ENCODE measurements at places on chromosomes 11 and 22.

DNA sequence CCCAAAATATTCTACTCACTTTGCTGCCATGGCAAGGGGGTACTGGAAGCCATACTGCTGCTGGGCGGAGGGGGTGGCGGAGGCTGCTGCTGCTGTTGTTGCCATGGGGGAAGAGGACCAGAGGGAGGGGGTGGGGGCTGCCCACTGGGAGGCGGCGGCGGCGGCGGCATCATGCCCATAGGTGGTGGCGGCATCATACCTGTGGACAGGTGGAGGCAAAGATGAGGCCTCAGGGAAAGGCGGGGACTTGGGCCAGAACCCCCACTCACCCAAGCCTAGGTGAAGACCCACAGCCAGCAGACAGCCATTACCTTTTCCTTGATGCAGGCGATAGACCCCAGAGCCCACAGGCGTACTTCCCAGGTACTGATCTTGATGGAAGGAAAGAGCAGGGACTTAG is 7.1 kb upstream of the PYGM start:
- DNase-seq: no peak

GRCh38 chr22:48464246-48464645 is 1363.4 kb downstream of the BRD1 start:
- no peak for DNase-seq

GRCh38 chr11:31412946-31413345 is 43.3 kb downstream of the DNAJC24 start:
- no peak for DNase-seq

- DNase-seq: no peak
Observed at GRCh38 chr11:10770626-10771254, 19.7 kb downstream of the CTR9 start.

- no peak for DNase-seq
Observed at GRCh38 chr11:38191101-38191500, 1593.1 kb upstream of the RAG2 start.

- DNase-seq: no peak
Observed at GRCh38 chr22:20224256-20224626, 43.9 kb downstream of the RTN4R start.

GRCh38 chr11:41714101-41714500 is 254.6 kb upstream of the LRRC4C start:
- DNase-seq: no peak

DNA sequence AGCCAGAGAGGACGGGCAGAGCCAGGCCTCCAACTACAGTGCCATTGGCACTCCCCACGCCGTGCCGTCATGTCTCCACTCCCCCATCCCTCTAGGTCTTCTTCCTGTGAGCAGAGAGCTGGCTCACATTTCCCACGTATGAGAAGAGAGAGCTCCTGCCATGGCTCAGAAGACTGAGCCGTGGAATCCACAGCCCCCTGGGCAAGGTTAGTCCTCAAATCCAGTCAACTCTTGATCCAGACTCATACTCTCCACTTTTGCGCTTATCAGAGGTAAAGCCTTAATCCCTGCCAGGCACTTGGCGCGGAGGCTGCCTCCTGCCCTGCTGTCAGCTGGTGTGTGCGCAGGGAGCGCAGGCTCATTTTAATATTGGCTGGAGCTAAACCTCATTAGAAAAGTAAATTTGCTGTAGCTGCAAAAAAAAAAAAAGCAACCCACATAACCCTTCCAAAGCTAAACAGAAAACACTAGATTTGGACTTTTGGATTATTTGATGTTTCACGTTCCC is 4.7 kb downstream of the B3GAT1 start:
- no peak for DNase-seq

DNA sequence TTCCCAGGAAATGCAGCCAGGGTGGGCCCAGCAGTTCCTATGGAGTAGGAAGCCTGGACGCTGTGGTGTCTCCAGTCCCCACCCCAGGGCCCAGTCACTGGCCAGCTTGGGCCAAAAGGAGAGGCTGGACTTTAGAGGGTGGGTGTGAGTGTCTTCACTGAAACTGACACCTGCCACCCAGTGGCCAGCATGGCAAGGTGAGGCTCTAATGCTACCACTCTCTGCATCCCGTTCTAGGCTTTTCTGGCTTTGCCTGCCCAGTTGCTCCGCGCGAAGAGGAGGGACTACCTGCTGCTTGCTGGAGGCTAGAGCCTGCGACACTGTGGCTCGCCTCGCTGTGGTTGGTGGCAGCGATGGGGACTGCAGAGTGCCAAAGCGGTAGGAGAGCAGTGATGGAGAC is 35.4 kb downstream of the C22orf42 start:
- DNase-seq: no peak

DNA sequence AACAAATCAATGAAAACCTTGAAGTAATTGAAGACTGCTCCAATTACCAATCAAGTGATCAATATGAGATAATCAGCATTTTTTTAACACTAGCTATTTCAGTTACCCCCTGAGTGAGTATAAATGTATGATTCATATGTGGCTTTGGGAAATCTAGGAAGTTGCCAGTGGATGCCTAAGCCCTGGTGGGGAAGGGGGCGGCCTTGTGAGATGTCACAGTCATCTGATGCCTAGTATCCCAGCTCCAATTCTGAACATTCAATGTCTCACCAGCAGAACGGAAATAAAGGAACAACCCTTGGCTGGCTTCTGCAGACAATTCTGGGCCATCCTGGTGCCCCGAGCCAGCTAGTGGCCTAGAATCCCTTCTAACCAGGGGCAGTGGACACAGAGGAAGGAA is 58.5 kb upstream of the TIMP3 start:
- DNase-seq: no peak

DNA sequence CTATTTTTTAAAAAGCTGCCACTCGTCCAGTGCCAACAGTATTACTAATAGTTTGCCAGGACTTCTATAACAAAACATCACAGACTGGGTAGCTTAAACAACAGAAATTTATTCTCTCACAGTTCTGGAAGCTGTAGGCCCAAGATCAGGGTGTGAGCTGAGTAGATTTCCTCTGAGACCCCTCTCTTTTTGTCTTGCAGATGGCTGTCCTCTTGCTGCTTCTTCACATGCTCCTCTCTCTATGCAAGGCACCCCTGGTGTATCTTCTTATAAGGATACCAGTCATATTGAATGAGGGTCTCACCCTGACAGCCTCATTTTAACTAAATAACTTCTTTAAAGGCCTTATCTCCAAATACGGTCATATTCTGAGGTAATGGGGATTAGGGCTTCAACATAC is 390.9 kb downstream of the DLG2 start:
- DNase-seq: no peak
